Smooth muscle cell of bladder (primary cell): ENCODE measurements at places on chromosomes 5 and 9. TPM values are rescaled to one million over a fixed set of nuclear protein-coding genes. Genes with fewer than 3 reads are reported as not detected.

Gene RPL37
- 3,252 and 3,508 TPM in 2 replicates for total RNA-seq

Gene FOXI1
- not detected in 2 replicates for total RNA-seq

Gene FBN2
- 87.2 and 153 TPM in 2 replicates for total RNA-seq

Gene LPAR1
- total RNA-seq, result 101 and 119 TPM in 2 replicates

Gene GTF3C5
- 30.3 and 32.6 TPM in 2 replicates for total RNA-seq

Gene LTC4S
- total RNA-seq, result 0.65 TPM in 1 of 2 replicates, not detected in the other

Gene ALDH7A1
- total RNA-seq, result 35.4 and 49.3 TPM in 2 replicates

Gene SOX30
- not detected in 2 replicates for total RNA-seq

Gene SLC36A2
- total RNA-seq, result not detected in 2 replicates

Gene PRR16
- 4.0 and 4.2 TPM in 2 replicates for total RNA-seq

Gene SNCAIP
- total RNA-seq, result 14.2 and 19.4 TPM in 2 replicates

Gene BTNL8
- total RNA-seq, result not detected in 2 replicates

Gene PALM2AKAP2
- total RNA-seq, result 9.7 and 15.6 TPM in 2 replicates

Gene IL9
- not detected in 2 replicates for total RNA-seq
